Upper lobe of right lung (tissue), 1 donor: ENCODE measurements at places on chromosomes 7 and 10.

DNA sequence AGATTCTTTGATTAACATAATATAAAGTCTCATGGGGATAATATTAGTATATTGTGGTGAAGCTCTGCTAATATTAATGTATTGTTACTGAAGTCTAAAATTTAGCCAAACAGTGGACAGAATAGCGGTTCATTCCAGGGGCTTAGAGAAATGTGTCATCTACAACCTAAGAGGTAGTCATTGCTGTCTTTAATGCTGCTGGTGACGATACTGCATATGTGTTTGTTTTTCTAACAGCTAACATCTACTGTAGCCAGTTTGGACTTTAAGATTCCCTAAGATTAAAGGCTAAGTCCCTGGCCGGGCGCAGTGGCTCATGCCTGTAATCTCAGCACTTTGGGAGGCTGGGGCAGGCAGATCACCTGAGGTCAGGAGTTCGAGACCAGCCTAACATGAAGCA lies 102.0 kb upstream of the SAMD8 start:
- DNase-seq = no peak

DNA sequence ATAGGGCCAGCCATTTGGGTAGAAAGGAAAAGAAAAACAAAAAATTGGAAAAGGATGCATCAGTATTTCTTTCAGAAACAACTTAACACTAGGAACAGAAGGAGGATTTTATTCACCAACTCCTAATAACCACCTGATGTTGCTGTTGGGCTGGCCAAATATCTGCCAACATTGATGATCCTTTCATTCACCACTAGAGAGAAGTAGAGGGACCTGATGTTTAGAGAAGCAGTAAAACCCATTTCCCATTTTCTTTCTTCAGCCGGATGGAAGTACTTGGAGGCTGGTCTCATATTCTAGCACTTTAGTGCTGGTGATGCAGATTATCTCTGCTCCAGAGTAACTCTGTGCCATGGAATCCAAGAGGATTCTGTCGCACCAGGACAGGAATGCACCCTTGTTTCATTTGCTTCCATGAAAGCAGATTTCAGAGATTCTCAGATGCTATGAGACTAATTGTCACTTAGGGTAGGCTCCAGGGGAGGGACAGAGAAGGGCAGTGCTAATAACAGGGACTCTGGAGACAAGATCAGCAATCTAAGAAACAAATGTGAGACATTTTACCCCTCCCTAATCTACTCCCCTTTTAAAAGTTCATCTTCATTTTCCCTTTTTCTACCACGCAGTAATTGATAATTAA lies 3.1 kb downstream of the KLLN start:
- DNase-seq = no peak

GRCh38 chr10:131570716-131571307 lies 259.3 kb upstream of the TCERG1L start:
- no peak for DNase-seq

DNA sequence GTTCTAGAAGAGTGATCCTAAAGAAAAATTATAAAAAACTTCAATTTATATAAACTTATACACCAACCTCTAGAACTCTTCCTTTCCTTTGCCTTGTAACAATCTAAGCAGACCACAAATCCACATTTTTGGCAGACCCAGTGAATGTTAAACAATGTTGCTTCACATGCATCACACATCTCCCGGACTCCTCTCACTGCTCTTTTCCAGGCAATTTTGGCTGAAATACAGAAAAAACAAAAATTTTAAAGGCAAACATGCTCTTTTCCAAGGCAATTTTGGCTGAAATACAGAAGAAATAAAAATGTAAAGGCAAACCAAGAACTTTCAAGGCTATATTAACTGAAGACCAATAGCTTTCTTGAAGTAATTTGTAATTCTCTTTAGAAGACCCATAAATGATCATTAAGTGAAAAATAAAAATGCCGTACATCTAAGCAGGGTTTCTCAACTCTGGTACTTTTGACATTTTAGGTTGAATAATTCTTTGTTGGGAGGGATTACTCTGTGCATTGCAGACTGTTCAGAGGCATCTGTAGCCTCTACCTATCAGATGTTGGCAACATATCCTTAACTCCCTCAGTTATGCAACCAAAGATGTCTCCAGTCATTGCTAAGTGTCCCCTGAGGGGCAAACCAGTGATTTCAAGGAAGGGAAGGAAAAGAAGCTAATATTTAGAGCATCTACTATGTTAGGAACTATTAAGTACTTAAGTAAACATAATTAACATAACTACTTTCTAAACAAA lies 64.4 kb downstream of the NRBF2 start:
- no peak for DNase-seq

- DNase-seq = no peak
Observed at GRCh38 chr10:8910314-8910713, 855.8 kb downstream of the GATA3 start.

- no peak for DNase-seq
Observed at GRCh38 chr7:23285657-23286646, 13.2 kb upstream of the MALSU1 start.

GRCh38 chr10:80372675-80373074 lies 16.1 kb downstream of the DYDC2 start:
- no peak for DNase-seq

DNA sequence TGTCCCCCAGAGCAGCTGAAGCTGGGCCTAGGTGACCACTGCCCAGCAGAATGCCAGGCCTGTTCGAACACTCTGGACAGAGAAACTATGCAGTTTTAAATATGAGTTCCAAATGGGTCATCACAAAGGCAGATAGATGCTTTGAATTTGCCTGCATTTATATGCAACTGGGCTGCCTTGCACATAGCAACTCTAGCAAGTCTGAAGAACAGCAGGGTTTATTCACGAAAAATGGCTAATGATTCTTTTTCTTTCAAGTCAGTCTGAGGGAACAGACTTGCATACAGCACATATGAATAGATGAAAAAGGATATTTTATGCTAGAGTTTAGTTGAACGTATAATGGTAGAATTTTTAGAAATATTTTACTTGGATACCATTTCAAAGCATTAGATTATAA lies 68.5 kb downstream of the SLC35B4 start:
- no peak for DNase-seq

DNA sequence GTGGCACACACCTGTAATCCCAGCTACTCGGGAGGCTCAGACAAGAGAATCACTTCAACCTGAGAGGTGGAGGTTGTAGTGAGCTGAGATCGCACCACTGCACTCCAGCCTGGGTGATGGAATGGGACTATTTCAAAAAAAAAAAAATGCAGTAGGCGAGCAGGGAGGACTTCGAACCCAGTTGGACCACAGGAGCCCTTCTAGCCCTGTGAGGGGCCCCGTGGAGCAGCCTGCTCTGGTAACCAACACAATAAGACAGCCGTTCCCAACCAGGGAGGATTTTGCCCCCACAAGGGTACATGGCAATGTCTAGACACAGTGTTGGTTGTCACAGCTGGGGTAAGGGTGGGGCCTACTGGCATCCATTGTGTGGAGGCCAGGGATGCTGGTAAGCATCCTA lies 63.9 kb upstream of the BTBD16 start:
- no peak for DNase-seq

DNA sequence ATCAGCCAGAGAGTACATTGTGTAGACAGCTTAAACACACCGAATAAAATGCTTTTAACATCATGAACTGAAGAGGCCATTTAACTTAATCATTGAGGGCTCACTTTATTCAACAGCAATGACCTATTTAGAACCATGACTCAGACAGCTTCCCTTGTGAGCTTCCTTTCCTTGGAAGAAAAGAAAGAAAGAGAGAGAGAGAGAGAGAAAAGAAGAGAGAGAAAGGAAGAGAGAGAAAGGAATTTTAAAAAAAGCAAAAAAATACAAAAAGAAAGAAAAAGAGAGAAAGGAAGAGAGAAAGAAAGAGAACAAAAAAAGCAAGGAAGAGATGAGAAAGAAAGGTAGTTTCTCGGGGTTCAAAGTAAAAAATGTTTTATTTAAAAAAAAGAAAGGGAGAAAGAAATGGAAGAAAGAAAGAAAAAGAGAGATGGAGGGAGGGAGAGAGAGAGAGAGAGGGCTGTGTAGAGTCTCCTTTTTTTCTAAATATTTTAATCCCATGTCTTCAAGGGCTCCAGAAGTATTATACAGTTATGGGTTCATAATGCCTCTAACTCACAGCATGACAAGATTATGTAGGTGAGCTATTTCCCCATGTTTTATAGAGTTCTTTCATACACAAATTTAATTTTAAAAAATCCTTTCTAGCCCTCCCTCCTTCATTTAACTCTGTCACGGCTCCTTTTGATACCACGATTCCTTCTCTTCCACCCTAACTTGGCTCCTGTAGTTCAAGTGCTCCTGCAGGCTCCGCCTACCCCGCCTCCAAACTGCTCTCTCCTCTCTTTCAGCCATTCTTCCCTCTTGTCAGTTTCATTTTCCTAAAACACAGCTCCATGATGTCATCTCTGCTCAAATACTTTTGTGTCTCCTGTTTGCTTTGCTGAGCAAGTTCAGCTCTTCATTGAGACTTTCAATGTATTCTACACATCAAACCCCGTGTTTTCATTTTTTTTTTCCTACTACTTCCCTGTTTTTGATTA lies 85.5 kb downstream of the PRTFDC1 start:
- peak; percentile 68 for DNase-seq

DNA sequence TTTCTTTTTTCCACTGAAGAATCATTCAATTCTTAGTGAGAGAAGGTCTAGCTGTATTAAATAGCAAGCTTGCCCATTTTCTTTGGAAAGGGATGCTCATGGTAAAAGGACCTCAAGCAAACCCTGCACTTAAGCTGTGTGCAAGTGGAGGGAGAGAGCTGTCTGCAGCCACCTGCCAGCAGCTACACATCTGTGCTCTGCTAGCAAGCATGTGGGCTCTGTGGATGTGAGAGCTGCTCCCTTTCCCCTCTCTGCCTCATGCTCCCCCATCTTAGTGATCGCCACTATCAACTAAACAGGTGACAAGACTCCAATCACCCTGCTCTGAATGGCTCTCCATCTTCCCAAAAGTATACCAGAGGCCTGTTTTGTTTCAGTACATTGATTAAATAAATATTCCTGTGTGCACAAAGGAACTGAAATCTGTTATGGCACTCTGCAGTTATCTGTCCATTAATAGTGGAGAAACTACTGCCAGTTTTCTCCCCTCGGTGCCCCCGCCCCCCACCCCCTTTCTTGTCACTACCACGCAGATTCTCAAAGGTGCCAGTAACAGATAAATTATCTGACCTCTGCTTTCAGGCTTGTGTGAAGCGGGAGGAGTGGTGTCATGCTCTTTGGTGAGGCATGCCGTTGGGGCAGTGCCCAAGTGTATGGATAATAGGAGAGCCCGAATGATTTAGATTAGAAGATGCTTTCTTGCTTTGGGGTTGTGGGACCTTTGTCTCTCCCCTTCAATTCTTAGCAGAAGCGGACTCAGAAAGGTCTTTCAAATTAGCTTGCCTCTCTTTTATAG lies 26.4 kb downstream of the AUTS2 start:
- no peak for DNase-seq

- no peak for DNase-seq
Observed at GRCh38 chr7:91165006-91165845, 99.0 kb upstream of the FZD1 start.

DNA sequence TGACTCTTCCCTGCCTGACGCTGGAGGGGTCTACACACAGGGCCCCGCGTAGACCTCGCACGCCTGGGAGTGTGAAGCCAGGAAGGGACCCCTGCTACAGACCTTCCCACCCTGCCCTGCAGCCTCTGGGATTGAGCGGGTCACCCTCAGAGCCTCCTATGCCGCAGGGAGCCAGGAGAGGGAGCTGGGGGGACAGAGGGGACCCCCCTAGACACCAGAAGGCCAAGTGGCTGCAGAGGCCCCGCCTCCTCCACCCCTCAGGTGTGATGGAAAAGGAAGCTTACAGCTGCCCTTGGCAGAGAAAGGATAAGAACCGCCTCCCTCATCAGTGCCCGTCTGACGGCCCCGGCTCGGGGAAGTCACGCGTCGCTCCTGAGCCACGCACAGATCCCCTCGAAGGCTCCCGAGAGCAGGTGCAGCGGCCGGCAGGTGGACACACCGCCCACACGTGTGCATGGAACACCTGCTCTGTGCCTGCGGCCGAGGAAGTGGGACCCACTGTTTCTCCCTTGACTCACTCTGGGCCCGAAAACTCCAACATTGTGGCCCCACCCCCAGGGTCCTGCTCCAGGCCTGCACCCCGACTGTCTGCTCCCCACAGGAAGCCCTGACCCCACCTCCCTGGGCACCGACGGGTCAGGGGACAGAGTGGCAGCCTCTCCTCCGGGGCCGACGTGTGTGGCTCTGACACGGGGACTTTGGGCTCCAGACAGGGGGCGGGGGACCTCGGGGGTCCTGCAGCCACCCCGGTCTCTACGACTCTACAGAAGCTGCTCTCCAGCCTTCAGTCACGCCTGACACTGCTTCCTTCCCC lies 73.3 kb downstream of the MICALL2 start:
- no peak for DNase-seq

DNA sequence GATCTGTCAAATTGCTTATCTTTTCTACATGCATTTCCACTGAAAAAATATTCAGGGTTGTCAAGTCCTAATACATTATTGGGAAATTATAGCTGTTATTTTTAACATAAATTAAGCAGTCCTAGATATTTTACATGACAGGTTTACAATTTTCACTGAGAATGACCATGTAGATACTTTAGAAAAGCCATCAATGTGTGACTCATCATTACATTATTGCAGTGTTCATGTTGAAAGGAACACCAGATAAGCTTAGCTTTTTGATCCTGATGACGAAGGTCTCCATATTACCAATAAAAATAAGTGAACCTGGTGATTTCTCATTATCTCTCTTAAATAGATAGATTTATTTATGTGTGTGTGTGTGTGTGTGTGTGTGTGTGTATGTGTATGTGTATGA lies 529.5 kb upstream of the PCDH15 start:
- DNase-seq = no peak

GRCh38 chr7:22653951-22654350 lies 73.0 kb upstream of the IL6 start:
- no peak for DNase-seq

- peak; percentile 90 for DNase-seq
Observed at GRCh38 chr7:116952635-116953371, 498 bp upstream of the ST7 start.

- DNase-seq = no peak
Observed at GRCh38 chr10:121975295-121976086, 474 bp upstream of the NSMCE4A start.

DNA sequence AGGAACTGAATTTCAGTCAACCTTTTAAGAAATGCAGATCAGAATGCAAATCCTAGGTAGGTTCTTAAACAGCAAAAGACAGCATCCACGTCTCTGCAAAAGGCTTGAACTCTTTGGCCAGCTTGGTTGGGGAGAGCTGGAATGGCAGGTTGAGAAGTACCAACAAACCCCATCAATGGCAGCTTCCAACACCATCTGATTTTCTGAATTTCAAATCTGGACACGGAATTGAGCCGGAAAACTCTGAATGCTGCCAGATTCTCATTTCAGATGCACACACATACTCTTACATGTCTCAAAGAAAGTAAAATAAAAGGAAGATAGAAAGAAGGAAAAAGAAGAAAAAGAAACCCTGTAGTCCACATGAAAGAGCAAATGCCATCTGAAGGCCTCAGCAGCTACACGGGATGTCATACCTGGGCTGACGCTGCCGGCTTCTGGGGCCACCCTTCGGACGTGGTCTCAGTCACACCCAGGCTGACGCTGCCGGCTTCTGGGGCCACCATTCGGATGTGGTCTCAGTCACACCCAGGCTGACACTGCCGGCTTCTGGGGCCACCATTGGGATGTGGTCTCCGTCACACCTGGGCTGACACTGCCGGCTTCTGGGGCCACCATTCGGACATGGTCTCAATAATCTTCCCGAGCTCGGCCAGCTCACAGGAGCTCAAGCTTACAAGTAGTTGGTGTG lies 165.3 kb downstream of the PTPRN2 start:
- DNase-seq = peak; percentile 25
